Putamen (tissue), 1 donor: ENCODE measurements at places on chromosomes 4 and X.
A peak's percentile ranks its signal among the peaks of the same experiment; 100 is the strongest.

GRCh38 chr4:106038908-106039307, 143.6 kb downstream of the NPNT start:
- no peak for DNase-seq

- DNase-seq: no peak
Observed at GRCh38 chr4:174752026-174752425, 77.0 kb downstream of the GLRA3 start.

DNA sequence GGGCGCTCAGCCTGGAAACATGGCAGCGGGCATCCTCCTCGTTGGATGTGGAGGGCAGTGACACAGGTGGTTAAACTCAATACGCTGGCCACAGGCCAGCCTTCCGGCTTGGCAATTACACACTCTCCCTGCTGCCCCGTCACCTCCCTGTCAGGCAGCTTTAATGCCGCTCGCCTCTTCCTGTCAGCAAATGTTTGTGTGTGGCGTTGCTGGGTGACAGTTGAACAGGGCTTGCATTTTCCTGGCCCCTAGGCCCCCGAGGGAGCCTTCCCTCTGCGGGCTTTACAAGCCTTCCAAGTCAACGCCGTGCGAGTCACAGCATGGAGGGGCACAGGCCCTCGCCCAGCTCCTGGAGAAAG, 620.0 kb downstream of the BCOR start:
- no peak for DNase-seq

- DNase-seq: no peak
Observed at GRCh38 chrX:10033375-10034007, 66.3 kb downstream of the CLDN34 start.

DNA sequence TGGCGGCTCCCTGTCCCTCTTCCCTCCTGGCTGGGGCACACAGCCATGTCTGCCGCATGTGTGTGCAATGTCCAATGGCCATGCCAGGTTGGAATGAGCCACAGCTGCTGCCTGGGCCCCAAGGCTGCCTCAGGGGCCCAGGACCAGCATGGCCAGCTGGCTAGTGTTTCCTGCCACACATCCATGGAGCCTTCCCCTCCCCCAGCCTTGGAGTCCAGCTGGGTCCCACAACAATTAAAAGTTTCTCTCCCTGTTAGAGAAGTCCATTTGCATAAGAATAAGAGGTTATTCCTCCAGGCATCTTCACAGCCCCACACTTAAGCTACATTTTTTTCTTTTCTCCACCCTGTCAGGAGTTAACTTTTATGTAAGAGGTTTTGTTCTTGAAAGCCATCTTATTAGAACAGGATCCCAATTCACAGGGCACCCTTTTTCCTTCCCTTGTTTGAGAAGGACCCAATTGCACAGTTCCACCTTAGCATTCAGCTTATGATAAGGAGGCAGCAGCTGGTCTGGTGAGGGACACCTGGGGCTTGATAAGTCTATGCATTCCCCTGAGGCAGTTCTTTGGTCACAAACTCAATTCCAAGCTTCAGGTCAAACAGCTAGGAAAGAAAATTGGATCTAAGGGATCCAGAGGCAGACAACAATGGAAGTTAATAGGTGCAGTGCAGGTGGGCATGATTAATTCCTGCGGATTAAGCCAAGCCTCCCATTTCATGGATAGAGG, 963.3 kb upstream of the GRIA3 start:
- DNase-seq: no peak

DNA sequence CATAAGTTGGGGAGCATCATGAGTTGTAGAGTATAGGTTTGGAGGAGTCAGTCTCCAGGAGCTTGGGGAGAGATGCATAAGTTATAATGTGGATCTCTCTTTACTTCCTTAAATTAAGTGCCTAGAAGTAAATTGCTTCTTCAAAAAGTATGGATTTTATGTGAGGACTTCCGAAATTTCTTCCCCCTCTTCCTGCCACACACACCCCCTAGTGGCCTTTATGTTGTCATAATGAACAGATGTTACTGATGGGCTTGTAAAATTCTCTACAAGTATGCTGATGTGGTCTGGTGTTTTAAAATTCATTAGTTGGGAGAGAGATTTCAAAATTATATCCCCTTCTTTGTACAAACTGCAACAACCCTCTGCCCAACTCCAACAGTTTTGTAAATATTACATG, 2.3 kb upstream of the METTL14 start:
- DNase-seq: no peak

- DNase-seq: no peak
Observed at GRCh38 chr4:144820728-144821085, 174.8 kb downstream of the HHIP start.

DNA sequence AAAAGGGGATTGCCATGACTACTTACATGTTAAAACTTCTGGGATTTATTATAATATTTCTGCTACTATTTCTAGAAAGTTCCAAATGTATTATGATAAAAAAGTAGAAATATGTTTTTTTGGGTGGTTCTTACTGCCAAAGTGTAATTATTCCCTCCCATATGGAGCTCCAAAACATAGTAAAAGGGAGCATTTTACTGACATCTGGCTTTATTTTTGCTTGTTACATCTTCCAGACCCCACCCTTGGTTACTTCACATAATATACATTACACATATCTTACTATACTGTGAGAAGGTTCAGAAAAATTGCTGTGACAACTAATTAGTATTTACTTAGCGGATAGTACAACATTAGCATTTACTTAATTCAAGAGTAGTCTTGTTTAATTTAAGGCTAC, 205.1 kb upstream of the TLL1 start:
- DNase-seq: no peak

GRCh38 chr4:84286048-84286447, 213.0 kb downstream of the NKX6-1 start:
- DNase-seq: no peak

GRCh38 chr4:48445704-48446103, 37.4 kb upstream of the SLC10A4 start:
- DNase-seq: peak; percentile 6

- DNase-seq: no peak
Observed at GRCh38 chr4:90474484-90474883, 347.3 kb downstream of the CCSER1 start.

DNA sequence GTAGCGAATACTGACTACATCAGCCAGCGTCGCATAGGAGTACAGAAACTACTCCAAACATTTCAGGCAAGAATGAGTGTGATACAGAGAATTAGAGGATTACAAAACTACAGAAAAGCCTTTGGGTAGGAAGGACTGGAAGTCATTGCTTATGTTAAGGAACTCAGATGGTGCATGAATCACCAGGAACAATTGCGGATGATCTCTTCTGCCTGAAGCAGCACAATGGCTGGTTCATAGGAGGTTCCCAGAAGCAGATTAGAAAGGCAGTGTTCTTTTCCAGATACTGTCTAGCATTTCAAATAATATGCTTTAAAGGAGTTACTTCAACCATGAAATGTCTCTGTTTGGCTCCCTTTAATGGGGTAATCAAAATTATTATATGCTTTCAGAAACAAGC, 42.5 kb upstream of the MAP9 start:
- DNase-seq: no peak

DNA sequence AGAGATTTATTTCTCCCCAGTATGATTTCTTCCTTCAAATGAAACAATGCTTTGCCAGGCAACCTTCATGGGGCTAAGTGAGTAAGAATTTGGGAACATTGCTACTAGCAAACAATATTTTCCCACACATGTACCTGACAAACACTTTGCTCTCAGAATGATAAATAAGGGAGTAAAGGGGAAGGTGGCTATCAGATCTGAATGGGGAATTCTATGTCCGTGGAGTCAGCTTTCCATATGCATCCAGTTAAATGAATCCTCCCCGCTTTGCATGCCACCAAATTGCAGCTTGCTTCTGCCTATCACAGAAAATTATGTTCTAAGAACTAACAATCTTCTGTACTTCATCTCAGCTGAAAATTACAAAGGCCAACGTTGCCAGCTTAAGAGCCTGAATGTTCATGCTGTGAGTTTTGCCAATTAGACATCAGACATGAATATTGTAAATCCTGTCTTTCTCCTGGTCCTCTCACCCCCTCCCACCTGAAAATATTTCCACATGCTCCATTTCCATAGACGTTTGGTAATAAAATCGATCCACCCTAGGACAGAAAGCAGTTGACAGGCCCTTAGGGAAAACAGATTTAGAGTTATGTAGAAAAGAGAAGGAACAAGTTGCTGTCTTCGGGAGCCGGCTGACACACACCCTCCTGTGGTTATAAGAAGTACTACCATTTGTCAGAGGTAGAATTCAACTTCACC, 6.3 kb downstream of the MEPE start:
- DNase-seq: peak; percentile 61

DNA sequence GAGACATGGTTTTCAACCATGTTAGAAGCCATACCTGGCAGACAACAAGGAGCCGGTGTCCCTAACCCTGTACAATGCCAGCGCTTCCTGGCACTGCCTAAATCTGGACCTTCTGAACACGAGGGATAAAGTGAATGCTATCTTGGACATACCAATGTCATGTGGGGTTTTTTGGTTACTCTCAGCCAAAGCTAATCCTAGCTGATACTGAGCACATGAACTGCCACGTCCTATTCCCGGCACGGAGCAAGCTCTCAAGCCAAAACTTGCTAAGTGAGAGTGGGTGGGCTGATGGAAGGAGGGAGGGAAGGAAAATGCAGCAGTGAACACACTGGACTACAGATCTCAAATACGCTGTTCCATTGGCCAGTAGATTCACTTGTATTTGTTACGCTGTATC, 226.1 kb downstream of the BCOR start:
- no peak for DNase-seq

DNA sequence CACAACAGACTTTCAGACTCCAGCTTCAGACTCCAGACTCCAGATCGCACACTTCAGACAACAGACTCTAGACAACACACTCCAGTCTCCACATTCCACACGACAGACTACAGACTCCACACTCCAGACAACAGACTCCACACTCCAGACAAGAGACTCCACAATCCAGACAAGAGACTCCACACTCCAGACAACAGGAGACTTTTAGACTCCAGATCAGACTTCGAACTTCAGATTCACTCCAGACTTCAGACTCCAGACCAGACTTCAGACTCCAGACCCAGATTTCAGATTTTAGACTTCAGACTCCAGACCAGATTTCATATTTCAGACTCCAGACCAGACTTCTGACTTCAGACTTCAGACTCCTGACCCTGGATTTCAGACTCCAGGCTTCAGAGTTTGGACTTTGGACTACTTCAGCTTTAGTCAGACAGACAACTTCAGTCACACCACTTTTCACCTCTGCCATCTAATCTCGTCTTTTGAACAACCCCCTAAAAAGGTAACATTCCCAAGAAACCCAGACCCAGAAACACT, 29.0 kb upstream of the TLR2 start:
- no peak for DNase-seq

DNA sequence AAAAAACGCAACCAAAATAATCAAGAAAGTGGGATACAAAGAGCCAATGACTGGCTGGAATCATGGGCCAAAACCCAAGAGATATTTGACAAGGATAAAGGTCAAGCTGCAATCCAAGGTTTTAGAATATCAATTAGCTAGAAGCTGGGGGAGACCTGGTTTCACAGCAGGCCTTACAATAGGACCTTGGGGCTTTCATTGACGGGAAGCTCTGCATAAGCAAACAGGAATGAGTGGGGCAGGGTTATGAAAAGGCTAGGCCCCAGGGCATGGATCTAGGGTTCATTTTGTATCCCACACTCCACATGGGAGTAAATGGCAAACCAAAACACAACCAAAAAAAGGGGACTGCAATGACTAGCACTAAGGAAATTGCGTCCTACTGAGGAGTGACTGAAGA, 215.3 kb downstream of the HS6ST2 start:
- no peak for DNase-seq

DNA sequence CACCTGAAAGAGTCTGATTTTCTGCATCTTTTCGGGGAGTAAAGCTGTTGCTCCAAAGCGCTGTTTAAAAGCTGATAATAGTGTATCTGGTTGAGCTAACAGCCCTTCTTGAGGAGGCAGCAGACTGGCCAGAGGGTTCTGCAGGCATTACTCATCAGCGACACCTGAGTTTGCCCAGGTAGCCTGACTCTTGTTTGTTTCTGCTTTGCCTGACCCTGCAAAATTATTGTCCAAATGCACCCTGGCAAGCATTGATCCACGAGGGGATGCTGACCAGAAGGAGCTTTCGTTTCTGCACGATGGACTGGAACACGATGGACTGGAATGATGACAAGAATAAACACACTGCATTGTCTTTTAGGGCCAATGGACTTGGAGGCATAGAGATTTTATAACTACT, 6.2 kb downstream of the CD99 start:
- DNase-seq: no peak
